Stromal cell of bone marrow (primary cell): ENCODE measurements at places on chromosomes 2 and 18.

GRCh38 chr2:2527148-2527547, 196.1 kb upstream of the MYT1L start:
- DNase-seq = no peak

DNA sequence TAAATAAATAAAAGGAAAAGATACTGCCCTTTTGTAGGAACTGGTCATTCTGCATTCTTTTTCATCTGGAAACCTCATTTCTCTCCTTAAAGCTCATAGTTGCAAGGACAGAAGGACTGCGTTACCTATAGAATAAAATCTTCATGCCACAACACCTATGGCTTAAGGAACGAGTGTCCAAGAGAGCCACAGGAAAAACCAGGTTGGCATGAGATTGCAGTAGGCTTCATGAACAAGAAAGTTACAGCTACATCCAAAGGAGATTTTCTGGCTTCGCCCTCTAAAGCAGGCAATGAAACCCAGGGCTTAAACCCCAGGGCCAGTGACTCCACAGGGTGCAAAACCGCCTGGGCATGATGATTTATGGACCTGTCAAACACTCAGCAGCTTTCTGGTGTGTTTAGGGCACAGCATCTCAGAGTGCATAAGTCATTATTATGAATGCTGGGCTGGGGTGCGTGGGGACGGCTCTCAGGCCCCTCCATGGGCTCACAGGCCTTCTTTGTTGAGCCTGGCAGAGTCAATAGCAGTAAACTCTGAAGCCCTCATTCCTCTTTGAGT, 30.7 kb upstream of the PIEZO2 start:
- no peak for DNase-seq

DNA sequence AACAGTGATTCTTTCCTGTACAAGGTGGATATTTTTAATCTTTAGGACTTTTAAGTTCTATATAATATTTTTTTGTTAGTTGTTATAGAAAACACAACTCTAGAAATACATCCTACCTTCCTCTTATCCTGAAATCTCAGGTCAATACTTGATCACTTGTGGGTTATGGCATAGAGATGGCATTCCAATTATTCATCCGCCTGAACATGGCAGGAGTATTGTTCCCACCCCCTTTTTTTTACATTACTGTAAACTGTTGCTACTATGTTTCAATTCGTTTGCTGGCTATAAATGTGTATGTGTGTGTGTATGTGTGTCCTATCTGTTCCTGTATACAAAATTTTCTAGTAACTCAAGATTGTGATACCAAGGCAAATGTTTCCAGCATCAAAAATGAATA, 43.3 kb upstream of the FN1 start:
- DNase-seq = no peak

DNA sequence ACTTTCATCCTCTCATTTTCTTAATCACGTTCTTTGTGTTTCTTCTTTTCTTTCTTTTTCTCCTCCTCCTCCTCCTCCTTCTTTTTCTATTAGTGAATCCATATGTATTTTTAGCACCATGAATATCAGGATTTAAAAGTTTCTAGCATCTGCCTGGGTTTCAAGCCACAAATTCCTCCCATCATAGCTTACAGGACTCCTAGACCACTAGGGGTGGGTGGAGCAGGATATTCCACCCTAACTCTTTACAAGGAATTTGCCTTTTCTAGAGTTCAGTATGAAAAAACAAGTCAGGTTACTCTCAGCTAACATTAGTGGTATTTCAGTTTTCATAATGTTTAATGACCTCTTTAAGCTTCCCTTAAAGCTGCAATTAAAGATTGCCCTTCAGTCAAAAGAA, 19.1 kb upstream of the LRRTM1 start:
- DNase-seq = no peak

DNA sequence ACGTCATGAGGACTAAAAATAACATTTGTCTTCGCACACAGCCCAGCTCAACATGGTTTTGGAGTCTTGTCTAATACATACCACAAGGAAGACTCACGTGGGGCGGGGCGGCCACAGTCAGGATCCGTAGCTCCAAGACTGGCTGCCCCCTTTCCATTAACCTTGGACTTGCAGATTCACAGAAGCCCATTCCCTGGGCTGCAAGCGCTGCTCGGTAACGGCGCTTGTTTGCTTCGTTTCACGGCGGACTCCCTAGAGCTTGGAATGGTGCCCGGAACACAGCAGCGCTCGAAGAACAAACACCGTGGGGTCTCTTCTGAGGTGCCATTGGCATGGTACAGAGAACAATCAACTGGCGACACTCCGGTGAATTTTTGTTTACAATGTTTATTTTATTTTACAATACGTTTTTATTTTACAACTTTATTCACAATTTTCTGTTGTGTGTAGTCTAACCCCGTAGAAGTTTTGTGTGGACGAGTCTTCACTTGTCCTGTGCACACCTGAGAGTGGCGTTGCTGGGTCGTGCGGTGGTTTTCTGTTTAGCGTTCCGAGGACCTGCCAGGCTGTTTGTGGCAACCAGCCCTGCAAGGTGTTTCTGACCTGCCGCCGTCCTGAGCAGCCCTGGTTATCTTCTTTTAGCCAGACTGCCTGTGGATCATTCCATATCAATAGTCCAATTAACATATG, 126.5 kb downstream of the GALR1 start:
- DNase-seq = no peak

DNA sequence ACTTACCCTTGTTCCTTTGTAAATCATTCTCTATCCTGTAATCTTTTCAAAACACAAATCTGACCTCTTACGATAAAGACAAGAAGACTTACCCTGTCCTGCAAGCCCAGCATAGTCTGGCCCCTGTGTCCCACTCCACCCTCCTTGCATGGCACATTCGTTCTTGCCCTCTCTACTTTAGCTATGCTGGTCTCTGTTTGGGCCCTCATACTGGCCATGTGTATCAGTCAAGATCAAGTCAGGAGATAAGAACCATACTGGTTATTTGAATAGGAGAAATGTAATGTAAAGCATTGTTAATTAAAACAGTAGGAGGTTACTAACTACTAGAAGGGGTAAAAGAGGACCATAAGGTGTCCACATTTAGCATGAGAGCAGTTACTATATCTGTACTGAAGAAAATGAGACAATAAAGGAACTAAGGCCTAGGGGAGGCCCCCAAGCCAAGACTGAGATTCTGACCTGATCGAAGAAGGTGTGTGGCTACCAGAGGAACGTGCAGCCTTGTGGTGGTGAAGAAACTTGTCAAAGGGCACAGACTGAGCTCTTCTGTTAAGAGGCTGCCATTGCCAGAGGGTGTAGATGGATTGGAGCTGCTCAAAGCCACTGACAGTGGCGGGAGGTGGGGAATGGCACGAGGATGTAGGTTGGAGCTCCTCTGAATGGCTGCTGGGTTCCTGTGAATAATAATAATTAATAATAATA, 80.8 kb downstream of the KCTD18 start:
- DNase-seq = no peak

DNA sequence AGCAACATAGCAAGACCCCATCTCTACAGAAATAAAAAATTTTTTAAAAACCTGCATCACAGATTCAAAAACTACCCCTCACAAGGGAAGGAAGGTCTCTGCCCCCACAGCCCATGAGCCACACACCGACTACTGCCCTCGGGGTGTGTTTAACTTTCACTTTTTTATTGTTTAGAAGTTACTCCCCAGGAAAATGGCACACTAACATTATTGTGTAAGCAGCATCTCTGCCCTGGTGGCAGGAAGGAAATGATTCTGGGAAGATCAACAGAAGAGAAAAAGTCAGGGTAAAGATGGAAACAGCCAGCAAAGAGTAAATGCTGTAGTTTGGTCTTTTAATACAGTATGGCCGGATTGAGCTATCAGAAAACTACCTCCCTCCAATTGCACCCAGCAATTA, 21.9 kb downstream of the TRABD2A start:
- DNase-seq = no peak
